ENCODE measurements at places on chromosomes 7 and 10.

- DNase-seq = no peak
These were observed 57.0 kb upstream of the GLCCI1 start for GRCh38 chr7:7911369-7912123.

GRCh38 chr10:101693651-101693977, 1.4 kb downstream of the FBXW4 start:
- DNase-seq = no peak

DNA sequence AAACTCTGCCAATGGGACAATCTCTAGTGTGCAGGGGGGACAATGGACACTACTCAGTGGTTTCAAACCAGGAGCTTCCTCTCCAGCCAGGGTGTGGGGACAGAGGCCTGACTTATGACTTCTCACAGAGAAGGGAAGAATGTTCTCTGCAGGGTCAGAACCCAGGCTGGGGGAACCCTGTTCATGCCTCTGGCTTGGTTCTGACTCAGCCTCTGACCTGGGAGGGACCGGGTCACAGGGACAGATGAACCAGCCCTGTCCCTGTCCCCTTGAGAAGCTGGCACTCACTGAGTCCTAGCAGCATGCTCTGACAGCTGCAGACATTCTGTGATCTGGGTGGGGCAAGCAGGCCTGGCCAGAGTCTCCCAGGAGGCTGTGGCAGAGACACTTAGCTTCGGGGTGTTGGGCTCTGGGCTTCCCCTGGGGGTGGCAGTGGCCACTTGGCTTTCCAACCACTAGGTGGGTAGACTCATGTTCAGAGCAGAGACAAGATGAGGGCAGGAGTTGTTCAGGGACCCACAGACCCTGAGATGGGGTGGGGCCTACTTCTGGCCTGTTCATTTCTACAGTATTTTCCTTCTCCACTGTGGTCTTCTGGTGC, 13.6 kb downstream of the TSPAN15 start:
- no peak for DNase-seq

DNA sequence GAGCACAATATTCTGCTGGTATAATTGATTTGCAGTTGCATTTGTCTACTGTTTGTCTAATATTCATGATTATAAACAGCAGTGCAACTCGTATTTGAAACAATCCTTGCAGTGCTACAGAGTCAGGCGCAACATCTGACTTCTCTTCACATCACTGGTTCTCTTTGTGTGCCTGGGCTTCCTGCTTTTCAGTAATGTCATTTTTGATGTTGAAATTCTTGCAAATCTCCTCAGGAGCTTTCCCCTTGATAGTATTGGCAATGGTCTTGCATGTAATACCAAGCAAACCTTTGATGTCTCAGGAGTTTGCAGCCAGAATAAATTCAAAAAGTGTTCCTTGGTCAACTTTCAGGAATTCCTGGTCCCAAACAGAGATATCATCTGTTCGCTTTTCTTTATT, 20.2 kb downstream of the HPS6 start:
- DNase-seq = no peak

- no peak for DNase-seq
These were observed 64.5 kb upstream of the BTBD16 start for GRCh38 chr10:122206471-122207065.

- DNase-seq = no peak
These were observed 43.1 kb downstream of the AMZ1 start for GRCh38 chr7:2730846-2731770.

- DNase-seq = no peak
These were observed 144.7 kb downstream of the RPS24 start for GRCh38 chr10:78178397-78178796.

GRCh38 chr7:24965831-24966708, 13.9 kb downstream of the OSBPL3 start:
- no peak for DNase-seq

DNA sequence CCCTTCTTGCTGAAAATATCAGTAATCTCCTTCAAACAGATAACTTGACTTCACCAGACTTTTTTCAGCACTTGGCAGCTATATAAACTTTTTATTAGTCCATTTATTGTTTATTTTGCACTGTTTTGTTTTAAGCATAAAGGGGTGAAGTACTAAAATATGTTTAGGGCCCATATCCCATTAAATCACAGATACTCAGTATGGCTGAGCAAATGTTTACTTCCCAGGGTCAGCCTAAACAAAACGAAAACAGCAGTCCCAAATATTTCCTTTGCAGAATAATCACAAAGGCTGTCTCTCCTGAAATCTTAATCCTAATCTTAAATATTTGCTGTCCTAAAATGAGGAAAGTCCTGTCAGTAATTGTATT, 649.6 kb downstream of the TNS3 start:
- DNase-seq = no peak

DNA sequence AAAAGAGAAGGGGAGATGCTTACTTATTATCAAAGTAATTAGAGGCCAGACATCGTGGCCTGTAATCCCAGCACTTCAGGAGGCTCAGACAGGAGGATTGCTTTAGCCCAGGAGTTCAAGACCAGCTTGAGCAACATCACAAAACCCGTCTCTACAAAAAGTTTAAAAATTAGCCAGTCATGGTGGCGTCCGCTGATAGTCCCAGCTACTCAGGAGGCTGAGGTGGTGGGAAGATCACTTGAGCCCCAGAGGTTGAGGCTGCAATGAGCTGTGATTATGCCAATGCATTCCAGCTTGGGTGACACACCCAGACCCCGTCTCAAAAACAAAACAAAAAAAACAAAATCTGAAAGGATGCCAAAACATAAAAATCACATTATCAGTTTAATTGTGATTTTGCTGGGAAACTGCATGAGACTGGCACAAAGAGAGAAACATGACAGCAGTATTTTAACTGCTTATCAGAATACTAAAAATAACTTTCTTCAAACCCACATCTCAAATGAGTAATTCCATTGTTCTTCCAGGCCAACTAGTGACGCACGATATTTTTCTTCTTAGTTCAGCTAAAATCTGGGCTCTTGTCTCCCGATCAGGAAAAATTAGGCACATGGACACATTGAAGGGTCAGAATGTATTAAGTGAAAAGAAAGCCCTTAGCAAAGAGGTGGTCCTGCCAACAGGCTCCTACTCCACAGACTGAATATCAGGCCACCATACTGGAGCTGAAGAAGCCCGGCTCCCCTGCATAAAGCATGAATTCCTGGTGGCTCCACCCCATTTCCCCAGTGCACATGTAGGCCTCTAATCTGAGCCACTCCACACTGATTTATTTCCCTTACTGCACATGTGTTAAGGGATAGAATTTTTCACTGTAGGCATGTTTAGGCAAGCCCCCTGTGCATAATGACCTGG, 9.6 kb upstream of the CCM2 start:
- no peak for DNase-seq

DNA sequence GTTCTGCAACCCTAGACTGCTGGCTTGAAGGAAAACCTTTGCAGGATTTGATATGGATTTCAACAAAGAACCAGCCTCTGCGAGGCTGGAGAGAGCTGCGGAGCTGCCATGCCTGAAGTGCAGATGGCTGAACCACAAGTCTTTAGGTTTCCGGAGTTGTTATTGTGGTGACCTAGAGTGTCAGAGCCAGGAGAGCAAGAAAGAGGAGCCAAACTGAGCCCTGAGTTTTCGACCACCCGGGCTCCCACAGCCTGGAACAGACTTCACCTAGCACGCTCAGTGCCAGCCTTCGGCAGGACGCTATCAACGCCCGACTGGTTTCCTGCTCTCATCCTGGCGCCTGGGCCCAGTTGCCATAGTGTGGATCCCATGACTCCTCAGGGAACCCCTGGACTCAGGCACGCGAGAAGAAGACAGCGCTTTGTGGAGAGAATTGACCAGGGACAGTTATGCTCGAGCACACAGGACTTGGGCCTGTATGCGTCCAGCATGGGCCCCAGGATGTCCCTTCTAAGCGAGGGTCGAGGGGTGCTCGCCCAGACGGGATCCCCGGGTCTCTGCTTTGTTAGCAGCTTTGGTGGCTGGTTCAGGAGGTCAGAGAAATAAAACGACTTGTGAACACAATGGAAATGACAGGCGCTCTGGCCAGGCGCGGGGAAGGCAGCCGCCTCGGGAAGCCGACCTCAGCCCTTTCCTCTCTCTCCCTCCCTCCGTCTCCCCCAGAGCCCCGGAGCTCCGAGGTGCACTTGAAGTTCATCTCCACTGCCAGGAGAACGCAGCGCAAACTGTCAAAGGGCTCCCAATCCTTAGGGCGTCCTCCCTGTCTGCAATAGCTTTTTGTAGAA, 1.8 kb upstream of the GAD2 start:
- no peak for DNase-seq

DNA sequence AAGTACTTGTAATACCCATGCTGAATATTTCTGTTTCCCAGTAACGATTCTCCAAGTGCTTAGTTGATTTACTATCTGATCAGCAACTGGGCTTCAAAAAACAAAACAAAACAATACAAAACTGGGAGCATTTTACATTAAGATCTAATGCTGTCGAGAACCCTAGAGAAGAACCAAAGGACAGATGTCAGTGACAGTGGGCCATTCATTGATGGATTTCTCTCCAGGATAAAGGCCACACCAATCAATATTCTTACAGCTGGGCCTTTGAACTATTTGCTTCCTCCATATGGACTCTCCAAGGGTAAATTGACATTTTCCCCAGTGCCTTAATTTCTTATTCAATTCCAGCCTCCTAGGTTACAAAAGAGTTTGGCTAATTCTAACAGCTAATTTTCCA, 217.5 kb downstream of the ADAM12 start:
- no peak for DNase-seq

- no peak for DNase-seq
These were observed 151.3 kb upstream of the KMT2E start for GRCh38 chr7:104862719-104863118.

GRCh38 chr7:95338832-95339231, 14.5 kb upstream of the PON1 start:
- DNase-seq = no peak

- no peak for DNase-seq
These were observed 170.9 kb upstream of the NPVF start for GRCh38 chr7:25399000-25399750.

DNA sequence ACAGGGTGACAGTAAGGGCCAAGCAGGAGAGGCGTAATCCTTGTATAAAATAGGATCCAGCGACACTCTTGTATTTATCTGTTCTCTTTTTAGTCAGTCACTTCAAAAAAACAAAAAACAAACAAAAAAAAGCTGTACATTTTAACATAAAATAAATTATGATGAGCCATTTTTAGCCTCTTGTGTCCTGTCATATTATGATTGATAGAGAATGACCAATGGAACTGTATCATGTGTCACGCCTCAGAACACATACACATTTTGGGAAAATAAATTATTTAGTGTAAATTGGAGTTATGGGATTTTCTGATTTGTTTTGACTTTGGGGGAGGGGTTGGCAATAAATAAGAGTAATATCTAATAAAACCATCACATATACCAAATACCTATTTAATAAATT, 79.3 kb upstream of the SAMD8 start:
- no peak for DNase-seq

DNA sequence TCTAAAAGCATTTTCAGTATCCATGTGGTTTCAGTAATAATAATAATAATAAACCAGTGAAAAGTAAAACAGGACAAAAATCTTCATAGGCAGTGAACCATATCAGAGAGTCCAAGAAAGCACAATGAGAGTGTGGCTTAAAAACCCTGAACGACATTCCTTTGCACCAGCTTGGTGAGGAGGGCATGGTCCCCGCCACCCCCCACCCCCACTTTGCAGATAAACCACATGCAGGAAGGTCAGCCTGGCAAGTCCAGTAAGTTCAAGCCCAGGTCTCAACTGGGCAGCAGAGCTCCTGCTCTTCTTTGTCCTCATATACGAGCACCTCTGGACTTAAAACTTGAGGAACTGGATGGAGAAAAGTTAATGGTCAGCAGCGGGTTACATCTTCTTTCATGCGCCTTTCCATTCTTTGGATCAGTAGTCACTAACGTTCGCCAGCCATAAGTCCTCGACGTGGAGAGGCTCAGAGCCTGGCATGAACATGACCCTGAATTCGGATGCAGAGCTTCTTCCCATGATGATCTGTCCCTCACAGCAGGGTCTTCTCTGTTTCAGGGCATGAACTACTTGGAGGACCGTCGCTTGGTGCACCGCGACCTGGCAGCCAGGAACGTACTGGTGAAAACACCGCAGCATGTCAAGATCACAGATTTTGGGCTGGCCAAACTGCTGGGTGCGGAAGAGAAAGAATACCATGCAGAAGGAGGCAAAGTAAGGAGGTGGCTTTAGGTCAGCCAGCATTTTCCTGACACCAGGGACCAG, 172.5 kb downstream of the EGFR start:
- no peak for DNase-seq

DNA sequence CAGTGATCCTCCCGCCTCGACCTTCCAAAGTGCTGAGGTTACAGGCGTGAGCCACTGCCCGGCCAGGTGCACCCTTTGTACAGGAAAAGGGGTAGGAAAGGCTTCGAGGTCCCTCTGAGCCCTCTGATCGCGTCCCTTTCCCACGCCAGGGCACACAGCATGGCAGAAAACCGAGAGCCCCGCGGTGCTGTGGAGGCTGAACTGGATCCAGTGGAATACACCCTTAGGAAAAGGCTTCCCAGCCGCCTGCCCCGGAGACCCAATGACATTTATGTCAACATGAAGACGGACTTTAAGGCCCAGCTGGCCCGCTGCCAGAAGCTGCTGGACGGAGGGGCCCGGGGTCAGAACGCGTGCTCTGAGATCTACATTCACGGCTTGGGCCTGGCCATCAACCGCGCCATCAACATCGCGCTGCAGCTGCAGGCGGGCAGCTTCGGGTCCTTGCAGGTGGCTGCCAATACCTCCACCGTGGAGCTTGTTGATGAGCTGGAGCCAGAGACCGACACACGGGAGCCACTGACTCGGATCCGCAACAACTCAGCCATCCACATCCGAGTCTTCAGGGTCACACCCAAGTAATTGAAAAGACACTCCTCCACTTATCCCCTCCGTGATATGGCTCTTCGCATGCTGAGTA, 871 bp downstream of the POP7 start:
- DNase-seq = no peak

DNA sequence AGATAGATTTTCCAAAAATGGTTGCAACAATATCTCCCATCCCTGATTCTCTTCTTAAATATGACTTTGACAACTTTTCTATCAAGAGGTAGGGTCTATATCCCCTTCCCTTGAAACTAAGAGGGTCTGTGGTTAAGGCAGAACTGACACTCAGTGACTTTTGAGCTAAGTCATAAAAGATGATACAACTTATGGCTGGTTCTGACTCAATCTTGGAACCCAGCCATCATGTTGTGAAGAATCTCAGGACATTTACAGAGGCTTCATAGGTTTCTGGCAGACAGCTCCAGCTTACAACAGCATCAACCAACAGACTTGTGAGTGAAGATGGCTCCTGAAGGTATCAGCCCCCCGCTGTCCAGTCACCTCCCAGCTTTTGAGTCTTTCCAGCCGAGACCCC, 203.5 kb downstream of the RNLS start:
- no peak for DNase-seq
